Aorta (tissue), 5 donors: ENCODE measurements at places on chromosomes 6 and 20. TPM values are rescaled to one million over a fixed set of nuclear protein-coding genes. Genes with fewer than 3 reads are reported as not detected.

DNA sequence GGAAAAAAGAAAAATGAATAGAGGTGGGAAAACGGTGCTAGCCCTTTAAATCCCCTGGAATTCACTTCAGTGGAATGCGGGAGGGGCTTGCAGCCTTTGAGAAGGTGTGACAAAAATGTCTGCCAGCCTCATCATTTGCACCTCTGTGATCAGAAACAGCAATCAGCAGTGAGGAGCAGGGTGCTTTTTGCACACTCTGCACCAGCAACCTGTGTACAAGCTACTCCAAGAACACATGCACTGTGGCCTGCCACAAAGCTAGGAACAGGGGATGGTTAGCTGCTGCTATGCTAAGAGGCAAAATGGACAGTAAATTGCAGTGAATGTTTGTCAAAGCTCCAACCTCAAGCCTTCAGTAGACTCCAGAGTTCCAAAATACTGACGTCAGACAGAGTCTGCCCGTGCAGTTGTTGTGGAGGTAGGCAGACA, 29.7 kb downstream of the GINS1 start:
- no peak for DNase-seq

DNA sequence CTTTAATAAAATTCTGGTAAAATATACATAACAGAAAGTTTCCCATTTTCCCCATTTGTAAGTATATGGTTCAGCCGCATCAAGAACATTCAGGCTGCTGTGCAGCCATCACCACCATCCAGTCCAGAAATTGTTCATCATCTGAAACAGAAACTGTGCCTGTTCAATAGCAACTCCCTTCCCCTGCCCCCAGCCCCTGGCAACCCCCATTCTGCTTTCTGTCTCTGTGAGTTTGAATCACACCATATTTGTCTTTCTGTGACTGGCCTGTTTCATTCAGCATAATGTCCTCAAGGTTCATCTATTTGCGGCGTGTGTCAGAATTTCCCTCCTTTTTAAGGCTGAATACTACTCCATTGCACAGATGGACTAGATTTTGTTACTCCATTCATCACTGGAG, 19.1 kb downstream of the VSTM2L start:
- no peak for DNase-seq

DNA sequence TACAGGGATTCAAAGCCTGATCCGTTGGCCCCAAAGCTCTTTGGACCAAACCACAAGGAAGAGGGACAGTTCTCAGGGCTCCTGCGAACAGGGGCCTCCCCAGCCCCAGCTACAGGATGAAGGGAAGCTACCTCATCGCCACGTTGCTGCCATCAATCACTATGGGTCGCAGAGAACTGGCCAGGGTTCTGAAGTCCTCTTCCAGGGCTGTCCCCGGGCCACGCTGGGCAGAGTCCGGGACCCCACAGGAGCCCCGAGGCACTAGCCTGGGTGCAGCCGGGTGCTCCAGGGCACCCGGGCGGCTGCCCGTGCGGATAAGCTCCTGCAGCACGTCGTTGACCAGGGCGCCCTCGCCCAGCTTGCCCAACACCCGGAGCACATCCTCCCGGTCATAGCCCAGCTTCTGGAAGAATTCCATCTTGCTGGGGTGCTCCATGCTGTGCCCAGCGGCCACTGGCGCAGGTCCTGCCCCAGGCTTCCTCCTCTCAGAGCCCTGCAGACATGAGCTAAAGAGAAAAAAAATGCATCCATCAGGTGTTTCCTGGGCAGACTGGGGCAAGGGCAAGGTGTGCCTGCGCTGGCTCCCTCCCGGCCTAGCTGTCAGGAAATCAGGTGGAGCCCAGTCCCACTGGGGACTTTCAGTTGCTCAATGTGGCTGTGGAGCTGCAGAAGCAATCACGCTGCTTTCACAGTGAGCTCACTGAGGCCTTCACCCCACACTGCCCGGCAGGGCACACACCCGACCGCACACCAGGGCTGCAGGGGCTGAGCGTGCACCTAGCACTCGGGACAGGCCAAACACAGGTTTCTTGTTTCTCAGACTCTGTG, 10.5 kb downstream of the ZC3H12D start:
- no peak for DNase-seq

CALHM6 gene
- 1.8 TPM for total RNA-seq

TFAP2D gene
- not detected for total RNA-seq

DNA sequence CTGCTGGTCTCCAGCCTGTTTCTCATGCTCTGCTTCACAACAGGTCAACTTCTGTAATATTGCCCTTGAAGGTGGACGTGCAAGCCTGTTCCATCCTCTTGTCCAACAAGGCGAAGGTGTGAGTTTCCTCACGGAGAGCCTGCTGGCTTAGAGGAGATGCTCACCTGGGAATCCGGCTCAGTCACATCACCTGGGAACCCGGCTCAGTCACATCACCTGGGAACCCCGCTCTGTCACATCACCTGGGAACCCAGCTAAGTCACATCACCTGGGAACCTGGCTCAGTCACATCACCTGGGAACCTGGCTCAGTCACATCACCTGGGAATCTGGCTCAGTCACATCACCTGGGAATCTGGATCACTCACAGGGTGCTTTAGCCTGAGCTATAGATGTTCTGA, 230.1 kb downstream of the ERMARD start:
- DNase-seq, result no peak

DNA sequence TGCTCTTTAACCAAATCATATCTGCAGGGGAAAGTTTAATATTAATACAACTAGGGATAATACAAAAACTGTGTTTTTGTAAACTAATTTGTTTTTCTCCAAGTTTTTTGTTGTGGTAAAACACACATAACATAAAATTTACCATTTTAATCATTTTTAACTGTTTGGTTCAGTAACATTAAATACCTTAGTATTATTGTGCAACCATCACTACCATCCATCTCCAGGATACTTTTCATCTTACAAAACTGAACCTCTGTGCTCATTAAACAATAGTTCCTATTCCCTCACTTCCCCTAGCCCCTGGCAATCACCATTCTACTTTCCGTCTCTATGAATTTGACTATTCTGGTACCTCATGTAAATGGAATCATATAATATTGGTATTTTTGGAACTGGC, 15.9 kb downstream of the BEND6 start:
- DNase-seq, result no peak

KCNB1 gene
- total RNA-seq, result 2.0 TPM

XRN2 gene
- 44.1 TPM for total RNA-seq

DNA sequence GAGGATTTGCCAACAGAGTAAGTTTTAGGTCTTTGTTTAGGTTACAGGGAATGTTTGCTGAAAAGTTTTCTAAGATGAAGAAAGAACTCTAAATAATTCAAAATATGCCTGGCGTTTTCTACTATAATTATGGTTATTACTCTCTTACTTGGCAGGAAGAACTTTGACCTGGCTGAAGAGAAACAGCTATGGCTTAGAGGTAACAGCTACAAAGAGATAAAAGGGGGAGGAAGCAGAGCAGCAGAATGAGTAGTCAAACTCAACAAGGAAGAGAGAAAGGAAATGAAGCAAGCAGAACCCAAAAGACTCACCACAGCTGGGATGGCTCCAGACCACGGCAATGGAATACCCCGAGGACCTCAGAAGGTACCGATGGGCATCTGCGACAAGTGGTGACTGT, 95.6 kb downstream of the KIF16B start:
- DNase-seq, result no peak

DNA sequence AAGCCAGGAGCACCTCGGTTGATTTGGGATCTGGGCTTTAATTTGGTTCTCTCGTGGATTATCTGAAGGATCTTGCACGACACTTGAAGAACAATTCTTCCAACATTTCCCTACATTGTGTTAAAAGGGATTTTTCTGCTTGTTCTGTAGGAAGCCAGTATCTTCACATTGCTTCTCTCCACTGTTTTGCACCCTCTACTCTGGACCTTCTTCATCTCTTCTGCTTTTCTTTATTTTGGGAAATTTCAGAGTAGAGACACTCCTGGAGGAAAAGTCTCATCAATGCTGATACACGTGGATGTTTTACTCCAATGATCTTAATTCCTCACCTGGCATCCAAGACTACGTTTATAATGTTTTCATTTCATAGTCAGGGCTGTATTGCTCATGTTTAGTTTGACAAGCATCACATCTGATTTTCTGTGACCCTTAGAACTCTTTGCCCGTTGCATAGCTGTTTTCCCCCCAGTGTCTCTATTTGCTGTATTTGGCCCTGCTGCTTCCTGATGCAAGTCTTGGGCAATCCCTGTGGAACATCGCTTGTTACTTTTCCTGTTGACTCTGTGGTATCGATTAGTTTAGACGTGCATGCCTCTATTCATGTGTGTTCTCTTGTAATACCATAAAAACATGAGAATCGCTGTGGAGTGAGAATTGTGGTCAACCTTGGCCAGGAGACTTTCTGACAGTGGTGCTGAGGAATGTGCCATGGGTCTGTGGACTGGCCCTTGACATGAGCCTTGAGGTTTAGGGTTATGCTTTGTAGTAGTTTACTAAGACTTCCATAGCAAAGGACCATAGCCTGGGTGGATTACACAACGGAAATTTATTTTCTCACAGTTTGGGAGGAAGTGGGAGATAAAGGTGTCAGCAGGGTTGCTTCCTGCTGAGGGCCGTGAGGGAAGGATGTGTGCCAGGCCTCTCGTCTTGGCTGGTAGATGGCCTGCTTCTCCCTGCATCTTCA, 12.5 kb downstream of the PLCB1 start:
- no peak for DNase-seq

- DNase-seq, result no peak
These were observed 60.9 kb downstream of the SULF2 start for GRCh38 chr20:47724396-47724795.

- DNase-seq, result no peak
These were observed 23.4 kb upstream of the SLCO4A1 start for GRCh38 chr20:62618611-62619529.

VWA7 gene
- 0.58 TPM for total RNA-seq

DNA sequence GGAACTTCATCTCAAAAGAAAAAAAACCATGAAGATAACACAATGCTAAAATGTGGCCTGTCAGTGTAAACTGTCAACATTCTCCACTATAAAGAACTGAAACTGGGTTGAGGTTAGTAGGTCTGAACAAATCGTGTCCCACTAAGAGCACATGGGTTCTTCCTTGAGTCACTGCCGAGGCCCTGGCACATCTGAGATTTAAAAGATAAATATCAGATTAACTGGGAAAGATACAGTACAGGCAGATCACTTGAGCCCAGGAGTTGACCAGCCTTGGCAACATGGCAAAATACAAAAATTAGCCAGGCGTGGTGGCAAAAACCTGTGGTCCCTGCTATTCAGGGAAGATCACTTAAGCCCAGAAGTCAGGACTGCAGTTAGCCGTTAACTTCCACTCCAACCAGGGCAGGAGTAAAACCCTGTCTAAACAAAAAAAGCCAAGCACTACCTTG, 5.6 kb downstream of the EEF1A1 start:
- no peak for DNase-seq

DNA sequence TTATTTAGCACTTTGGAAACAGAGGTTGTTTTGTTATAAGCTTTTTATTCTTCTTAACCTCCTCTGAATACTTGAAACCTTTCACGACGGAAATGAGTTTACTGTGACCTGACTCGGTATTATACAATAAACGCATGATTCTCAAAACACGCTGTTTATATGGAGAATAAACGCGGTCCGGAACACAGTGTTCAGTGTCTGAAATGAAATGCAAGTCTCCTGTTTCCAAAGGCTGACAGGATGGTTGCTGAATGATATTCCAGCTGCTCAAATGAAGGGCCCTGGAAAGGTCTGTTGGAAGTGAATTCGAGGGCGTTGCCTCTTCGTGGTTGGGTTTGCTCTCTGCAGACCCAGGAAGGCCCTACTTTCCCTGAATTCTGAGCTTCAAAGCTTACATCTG, 83.4 kb downstream of the RSPH3 start:
- no peak for DNase-seq

- no peak for DNase-seq
These were observed 627 bp downstream of the RPS18 start for GRCh38 chr6:33272275-33273128.

SAMD5 gene
- total RNA-seq, result 2.1 TPM

GRCh38 chr6:108921547-108922361, 73.5 kb downstream of the ARMC2 start:
- DNase-seq, result no peak

OPRL1 gene
- total RNA-seq, result 2.9 TPM

- DNase-seq, result no peak
These were observed 41.3 kb downstream of the SESN1 start for GRCh38 chr6:109053336-109053735.

RRAGD gene
- total RNA-seq, result 16.2 TPM

HSPA1A gene
- 454 TPM for total RNA-seq

DNA sequence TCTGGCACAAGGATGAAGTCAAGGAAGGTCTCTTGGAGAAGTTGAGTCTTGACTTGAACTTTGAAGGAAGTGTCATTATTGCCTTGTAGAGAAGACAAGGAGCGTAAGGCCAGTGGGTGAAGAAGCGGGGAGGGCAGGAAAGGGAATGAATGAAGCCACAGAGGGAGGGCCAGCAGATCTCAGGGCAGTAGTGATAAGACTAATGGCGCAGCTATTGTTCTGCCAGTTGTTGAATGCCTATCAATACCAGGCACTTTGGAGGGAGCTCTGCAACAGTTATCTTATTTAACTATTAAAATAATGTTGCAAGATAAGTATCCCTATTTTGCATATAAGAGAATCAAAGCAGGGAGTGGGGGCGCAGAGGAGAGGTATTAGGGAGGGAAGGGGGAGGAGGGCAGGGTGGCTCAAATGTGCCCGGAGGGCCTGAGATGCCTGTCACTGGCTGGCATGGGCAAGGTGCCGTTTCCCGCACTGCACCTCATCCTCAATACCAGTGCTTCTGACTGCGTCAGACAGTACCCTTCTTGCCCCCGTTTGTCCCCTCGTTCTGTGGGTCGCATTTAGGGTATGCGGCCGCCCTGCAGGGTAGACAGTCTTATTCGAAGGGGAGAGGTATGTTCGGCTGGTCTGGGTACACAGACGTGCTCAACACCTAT, 109.8 kb downstream of the ZDHHC14 start:
- no peak for DNase-seq

DNA sequence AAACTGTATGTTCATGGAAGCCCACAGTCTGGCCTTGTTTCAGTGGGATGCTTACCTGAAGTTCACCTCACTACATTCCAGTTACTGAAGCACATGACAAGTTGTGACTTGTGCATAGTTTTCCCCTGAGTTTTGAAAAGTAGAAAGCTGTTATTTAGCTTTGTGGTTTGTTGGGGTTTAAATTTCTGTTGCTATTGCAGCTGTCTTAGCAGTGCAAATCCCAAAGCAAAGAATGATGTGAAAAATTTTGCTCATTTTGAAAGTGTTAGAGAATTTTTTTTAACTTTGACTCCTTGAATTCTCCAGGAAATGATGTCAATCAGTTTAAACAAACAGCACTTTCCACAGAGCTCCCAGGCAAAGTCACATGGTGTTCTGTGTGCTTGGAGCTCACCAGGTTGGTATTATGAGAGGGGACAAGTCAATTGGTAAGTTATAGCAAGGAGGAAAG, 268.4 kb downstream of the ADGRG6 start:
- no peak for DNase-seq

- no peak for DNase-seq
These were observed 200.5 kb upstream of the PHACTR1 start for GRCh38 chr6:12516070-12516469.
